ENCODE measurements at places on chromosomes 7 and 10.

- no peak for DNase-seq
Measured at GRCh38 chr10:96369890-96370583, 11.2 kb upstream of the OPALIN start.

DNA sequence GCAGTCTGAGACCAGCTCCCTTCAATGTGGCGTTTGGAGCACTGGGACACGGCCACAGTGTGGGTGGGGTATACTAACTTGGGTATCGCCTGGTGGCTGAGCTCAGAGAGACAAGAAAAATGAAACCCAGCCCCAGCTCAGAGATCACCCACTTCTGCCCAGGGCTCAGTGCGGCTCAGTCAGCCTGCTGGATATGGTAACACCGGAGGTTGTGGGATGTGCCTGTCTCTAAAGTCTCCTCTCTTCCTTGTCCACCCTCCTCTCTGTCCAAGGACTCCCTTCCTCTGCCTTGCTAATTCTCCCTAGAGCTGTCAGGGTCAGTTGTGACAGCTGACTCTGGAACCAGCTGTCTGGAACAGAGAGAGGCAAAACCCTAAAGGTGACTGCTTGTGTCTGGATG lies 149.1 kb downstream of the PTPN20 start:
- no peak for DNase-seq

DNA sequence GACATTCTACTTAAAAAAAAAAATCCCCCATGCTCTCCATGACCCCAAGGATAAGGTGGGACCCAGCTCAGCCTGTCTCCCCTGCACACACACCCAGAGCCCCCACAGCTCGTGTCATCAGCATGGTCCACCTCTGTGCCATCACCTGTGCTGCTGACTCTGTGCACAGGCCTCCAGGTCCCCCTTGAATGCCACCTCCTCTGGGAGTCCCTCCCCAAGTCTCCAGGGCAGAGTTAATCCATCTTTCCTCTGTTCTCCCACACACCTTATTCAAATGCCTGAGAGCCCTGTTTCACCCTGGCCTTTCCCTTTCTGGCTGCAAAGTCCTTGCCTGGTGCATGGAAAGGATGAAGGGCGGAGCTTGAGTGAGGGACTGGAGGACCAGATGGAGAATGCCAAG lies 194.1 kb upstream of the LYZL2 start:
- no peak for DNase-seq

DNA sequence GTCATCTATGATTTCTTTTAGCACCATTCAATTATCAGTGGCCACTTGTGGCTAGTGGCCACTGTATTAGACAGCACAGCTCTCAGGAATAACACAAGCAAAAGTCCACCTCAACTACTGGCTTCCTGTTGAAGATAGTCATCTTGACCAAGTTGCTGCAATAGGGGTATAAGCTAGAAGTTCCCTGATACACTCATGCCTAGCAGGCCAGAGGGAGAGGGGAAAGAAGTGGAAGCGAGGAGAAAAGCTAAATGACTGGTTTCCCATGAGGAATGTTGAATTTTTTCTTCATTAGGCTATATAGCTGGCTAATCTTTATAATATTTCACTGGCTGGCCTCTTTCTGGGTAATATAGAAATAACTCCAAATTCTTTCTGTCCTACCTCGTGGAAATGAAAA lies 327.5 kb upstream of the MEOX2 start:
- no peak for DNase-seq

All from NCI-H774 (cell line).